B cell (primary cell): ENCODE measurements at places on chromosomes 13 and 19. TPM values are rescaled to one million over a fixed set of nuclear protein-coding genes. Genes with fewer than 3 reads are reported as not detected.
A peak's percentile ranks its signal among the peaks of the same experiment; 100 is the strongest.

- H3K27ac ChIP-seq = peak overlapping the region; percentile 94
- no peaks in the 10 kb centered on the region for H3K27me3 ChIP-seq
- peaks cover 54% of the 10 kb centered on the region for H3K4me1 ChIP-seq
- H3K36me3 ChIP-seq = peaks cover 68% of the 10 kb centered on the region
Observed at GRCh38 chr19:42203700-42204099, 13.8 kb downstream of the DEDD2 start.

DNA sequence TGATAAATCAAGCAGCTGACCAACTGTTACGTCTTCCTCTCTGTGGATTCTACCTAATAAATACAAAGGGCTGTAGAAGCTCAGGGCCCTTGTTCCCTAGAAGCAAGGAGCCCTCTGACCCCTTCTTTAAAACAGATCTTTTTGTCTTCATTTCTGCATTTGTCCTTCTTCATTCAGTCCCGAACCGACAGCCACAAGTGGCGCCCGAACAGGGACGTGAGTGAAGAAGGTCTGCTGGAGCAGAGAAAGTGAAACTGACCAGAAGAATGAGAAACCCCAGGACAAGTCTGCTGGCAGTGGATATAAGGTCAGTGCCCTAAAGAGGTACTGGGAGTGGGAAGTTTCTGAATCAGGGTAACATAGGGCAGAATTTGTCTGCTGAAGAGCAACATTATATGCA lies 13.1 kb downstream of the ZNF773 start:
- DNase-seq = no peak
- H3K4me1 ChIP-seq = no peaks in the 10 kb centered on the region
- H3K27me3 ChIP-seq = no peaks in the 10 kb centered on the region
- H3K27ac ChIP-seq = no peak overlapping the region
- no peak overlapping the region for H3K4me3 ChIP-seq

- no peak for DNase-seq
- no peaks in the 10 kb centered on the region for H3K4me1 ChIP-seq
- no peak overlapping the region for H3K4me3 ChIP-seq
- no peaks in the 10 kb centered on the region for H3K27me3 ChIP-seq
- no peaks in the 10 kb centered on the region for H3K36me3 ChIP-seq
Observed at GRCh38 chr19:30692181-30692811, 320.1 kb downstream of the ZNF536 start.

DNA sequence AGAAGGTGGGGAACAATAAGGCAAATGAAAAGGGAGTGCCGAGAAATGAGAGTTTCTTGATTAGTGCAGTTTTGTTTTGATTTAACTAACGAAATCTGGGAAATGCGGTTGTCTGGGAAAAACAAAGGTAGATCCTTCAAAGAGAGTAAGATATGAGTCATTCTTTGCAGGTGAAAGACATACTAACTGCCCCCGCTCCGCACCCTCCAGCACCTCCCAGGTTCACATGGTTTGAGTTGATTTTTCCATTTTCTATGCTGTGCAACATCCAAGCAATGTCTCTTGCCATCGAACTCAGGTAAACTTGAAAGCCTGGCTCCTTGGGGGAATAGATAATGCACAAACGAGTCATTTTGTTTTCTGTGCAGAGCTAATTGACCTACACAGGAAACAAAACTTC lies 84.1 kb upstream of the KLF12 start:
- no peak overlapping the region for H3K4me3 ChIP-seq
- no peaks in the 10 kb centered on the region for H3K4me1 ChIP-seq
- H3K36me3 ChIP-seq = no peaks in the 10 kb centered on the region
- no peaks in the 10 kb centered on the region for H3K27me3 ChIP-seq
- H3K27ac ChIP-seq = no peak overlapping the region
- no peak for DNase-seq

- H3K27ac ChIP-seq = no peak overlapping the region
- no peaks in the 10 kb centered on the region for H3K4me1 ChIP-seq
- no peaks in the 10 kb centered on the region for H3K36me3 ChIP-seq
Observed at GRCh38 chr13:26459276-26460131, 98.0 kb upstream of the WASF3 start.

- DNase-seq = no peak
- H3K27ac ChIP-seq = no peak overlapping the region
- H3K27me3 ChIP-seq = no peaks in the 10 kb centered on the region
- H3K4me3 ChIP-seq = no peak overlapping the region
- no peaks in the 10 kb centered on the region for H3K36me3 ChIP-seq
Observed at GRCh38 chr13:35512271-35512920, 35.9 kb upstream of the MAB21L1 start.

DNA sequence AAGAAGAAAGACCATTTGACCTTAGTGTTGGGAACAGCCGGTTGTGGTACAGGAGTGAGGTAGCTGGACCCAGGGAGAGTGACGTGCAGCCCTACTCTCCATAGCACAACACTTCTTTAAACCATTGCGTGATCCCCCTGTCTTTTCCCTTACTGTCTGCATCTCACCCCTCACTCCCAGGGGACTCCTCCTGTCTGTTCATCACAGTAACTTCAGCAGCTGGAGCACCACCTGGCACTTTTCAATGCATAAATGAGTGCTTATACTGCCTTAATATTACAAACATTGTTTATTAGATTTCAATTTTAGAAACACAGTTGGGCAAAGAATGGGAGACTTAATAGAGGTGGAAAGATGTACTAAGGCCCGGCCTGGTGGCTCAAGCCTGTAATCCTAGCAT lies 285.5 kb downstream of the UQCRFS1 start:
- no peak for DNase-seq
- no peak overlapping the region for H3K27ac ChIP-seq
- no peaks in the 10 kb centered on the region for H3K4me1 ChIP-seq
- H3K4me3 ChIP-seq = no peak overlapping the region
- no peaks in the 10 kb centered on the region for H3K36me3 ChIP-seq
- H3K27me3 ChIP-seq = no peaks in the 10 kb centered on the region

GRCh38 chr13:109707044-109707741 lies 79.2 kb downstream of the IRS2 start:
- H3K27ac ChIP-seq = no peak overlapping the region
- H3K4me1 ChIP-seq = peaks cover 19% of the 10 kb centered on the region
- H3K27me3 ChIP-seq = no peaks in the 10 kb centered on the region

DNA sequence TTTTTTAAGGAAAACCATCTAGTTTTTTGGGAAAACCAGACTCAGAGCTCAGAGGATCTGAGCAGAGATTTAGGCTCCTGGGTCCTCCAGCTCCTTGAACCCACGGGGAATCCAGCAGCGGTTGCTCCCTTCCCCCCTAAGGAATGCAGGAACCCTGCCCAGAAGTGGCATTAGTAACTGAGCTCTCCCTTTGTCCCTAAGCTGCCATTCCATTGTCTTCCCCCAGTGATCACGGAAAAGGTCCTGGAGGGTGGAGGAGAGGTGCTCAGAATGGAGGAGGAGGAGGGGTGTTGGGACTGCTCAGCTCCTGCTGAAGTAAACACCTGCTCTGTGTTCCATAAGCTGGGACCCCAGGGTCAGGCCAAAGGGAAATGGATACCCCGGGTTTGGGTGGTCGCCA lies 16.8 kb upstream of the OR1M1 start:
- H3K36me3 ChIP-seq = no peaks in the 10 kb centered on the region
- H3K4me3 ChIP-seq = no peak overlapping the region
- DNase-seq = no peak
- H3K27me3 ChIP-seq = no peaks in the 10 kb centered on the region
- H3K27ac ChIP-seq = no peak overlapping the region
- H3K4me1 ChIP-seq = no peaks in the 10 kb centered on the region

- no peak overlapping the region for H3K27ac ChIP-seq
- H3K36me3 ChIP-seq = no peaks in the 10 kb centered on the region
Observed at GRCh38 chr19:40277356-40278059, 7.6 kb downstream of the AKT2 start.

DNA sequence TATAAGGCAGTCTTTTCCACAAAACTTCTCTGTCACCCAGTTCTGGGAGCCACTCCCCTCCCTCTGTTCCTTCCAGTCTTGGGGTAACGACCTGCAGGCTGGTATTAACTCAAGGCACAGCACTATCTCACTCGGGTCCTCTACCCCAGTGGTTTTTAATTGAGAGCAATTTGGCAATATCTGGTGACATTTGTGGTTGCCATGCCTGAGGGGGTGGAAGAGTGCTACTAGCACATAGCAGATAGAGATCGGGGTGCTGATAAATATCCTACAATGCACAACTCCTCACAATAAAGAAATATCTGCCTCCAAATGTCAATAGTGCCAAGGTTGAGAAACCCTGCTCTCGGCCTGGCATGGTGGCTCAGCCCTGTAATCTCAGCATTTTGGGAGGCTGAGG lies 117.7 kb upstream of the ABCC4 start:
- H3K27me3 ChIP-seq = no peaks in the 10 kb centered on the region
- H3K36me3 ChIP-seq = no peaks in the 10 kb centered on the region
- H3K4me3 ChIP-seq = no peak overlapping the region
- DNase-seq = no peak
- no peak overlapping the region for H3K27ac ChIP-seq

DNA sequence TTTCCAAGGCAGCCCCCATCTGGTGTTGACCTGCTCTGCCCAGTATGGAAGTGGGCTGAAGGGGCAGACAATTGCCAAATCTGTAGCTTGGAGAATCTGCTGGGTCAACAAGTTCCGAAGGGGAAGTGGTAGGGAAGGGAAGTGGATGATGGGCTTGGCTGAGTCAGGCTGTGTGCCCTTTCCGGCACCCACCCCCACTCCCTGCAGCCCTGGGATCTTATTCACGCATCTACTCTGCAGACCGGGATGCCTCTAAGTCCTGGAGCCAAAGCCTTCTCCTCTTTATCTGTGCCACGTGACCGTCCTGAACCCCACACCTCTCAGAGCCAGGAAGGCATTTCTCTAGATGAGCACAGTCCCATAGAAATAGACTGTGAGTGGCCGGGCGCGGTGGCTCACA lies 7.5 kb upstream of the C5AR2 start:
- no peaks in the 10 kb centered on the region for H3K36me3 ChIP-seq
- no peak overlapping the region for H3K4me3 ChIP-seq
- peaks cover 3% of the 10 kb centered on the region for H3K27me3 ChIP-seq
- peaks cover 4% of the 10 kb centered on the region for H3K4me1 ChIP-seq

DNA sequence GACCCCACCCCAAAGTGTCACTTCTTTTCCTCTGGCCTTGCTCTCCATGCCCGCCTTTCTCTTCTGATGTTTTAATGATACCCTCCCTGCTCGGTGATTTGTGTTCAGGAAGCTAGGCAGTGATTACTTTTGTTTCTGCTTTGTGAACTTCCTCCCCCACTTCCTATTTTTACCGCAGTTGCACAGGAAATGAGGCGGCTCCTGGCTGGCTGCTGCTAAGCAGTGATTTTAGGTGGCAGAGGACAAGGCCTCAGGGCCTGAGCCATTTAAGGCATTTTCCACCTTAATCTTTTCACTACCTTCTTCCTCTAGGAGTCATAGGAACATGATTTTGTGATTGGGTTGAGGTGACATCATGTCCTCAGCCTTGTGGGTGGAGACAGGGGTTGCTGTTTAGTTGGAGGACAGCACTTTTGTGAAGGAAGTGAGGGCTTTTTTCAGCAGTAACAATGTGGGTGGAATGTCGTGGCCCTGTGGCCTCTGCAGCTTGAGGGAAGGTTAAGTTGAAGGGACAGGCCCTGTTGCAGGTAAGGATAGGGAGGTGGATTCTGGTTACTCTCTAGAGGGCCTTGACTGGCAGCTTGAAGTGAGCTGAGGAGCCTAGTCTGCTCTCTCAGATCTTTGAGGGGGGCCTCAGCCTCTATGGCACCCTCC lies 15.7 kb downstream of the GARRE1 start:
- no peaks in the 10 kb centered on the region for H3K27me3 ChIP-seq
- H3K4me1 ChIP-seq = peaks cover 83% of the 10 kb centered on the region
- H3K27ac ChIP-seq = peak overlapping the region; percentile 96
- DNase-seq = peak; percentile 90

DNA sequence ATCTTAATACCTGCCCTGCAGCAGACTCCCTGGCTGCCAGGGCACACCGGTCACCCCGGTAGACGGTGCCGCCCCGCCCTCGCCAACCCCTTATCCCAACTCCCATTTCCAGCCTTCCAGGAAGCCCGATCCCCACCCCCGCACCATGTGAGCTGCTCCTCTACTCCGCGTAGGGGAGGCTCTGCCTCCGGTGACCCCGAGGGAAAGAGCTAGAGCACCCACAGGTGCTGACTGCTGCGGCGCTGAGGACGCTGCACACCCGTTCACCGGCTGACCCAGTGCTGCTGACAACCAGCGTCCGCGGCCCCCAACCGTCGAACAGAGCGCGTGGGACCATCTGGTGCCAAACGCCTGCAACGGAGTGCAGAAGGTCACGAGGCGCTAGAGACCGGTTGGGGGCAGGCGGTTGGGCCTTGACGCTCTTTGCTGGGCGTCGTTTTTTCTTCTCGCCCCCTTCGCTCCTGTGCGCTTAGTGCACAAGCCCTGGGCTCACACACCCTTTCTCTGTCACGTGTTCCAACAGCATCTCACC lies 59.6 kb upstream of the ZNF599 start:
- no peak for DNase-seq
- no peaks in the 10 kb centered on the region for H3K36me3 ChIP-seq
- no peaks in the 10 kb centered on the region for H3K4me1 ChIP-seq
- no peaks in the 10 kb centered on the region for H3K27me3 ChIP-seq

DNA sequence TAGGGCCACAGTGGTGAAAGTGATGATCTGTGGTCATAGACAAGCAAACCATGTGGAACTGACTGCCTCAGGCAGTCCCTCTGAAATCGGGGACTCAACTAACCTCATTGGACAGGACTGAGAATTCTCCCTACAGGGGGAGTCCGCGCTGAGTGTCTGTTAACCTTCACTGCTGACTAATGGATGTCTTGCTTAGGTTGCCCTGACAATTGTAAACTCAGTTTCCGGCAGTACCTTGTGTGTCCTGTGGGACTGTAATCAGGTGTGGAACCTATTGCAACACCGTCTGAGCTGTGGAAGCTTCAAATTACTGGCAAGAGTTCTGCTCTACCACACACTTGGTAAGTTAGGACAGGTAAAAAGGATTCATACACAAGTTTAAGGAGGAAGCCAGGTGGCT lies 21.8 kb downstream of the ZNF77 start:
- no peak overlapping the region for H3K27ac ChIP-seq
- no peak overlapping the region for H3K4me3 ChIP-seq
- DNase-seq = no peak
- no peaks in the 10 kb centered on the region for H3K4me1 ChIP-seq
- H3K36me3 ChIP-seq = peaks cover 3% of the 10 kb centered on the region

DNA sequence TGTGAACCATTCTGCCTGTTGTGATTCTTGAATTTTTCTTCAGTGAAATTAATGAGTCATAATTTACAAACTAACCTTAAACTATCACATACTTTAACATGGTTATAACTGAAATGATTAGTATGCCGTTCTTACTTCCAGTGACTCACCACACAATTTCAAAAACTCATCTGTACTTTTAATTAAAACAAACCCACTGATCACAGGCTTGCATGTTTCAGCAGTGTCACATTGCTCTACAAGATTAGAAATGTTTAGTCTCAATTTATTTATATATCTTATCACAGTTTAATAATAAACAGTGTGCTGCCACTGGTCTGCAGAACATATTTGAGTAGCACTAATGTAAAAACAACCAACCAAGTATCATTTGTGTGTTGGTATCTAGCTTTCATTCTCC lies 2227.9 kb upstream of the PCDH20 start:
- H3K27me3 ChIP-seq = no peaks in the 10 kb centered on the region
- no peak for DNase-seq

The MYO1F gene
- 126 TPM in 2 replicates for total RNA-seq

The STK24 gene
- total RNA-seq = 117 and 120 TPM in 2 replicates

The GRIK5 gene
- total RNA-seq = 0.27 TPM in 1 of 2 replicates, not detected in the other

The SPRY2 gene
- total RNA-seq = 0.44 and 0.96 TPM in 2 replicates

The CCDC70 gene
- total RNA-seq = not detected in 2 replicates

The GRIN2D gene
- total RNA-seq = not detected in 2 replicates

The ZNF14 gene
- 21.0 and 22.5 TPM in 2 replicates for total RNA-seq
